Fibroblast of lung (primary cell): ENCODE measurements at places on chromosomes 11 and 22.

GRCh38 chr22:37139762-37140161 is 10.0 kb downstream of the IL2RB start:
- no peak for DNase-seq

DNA sequence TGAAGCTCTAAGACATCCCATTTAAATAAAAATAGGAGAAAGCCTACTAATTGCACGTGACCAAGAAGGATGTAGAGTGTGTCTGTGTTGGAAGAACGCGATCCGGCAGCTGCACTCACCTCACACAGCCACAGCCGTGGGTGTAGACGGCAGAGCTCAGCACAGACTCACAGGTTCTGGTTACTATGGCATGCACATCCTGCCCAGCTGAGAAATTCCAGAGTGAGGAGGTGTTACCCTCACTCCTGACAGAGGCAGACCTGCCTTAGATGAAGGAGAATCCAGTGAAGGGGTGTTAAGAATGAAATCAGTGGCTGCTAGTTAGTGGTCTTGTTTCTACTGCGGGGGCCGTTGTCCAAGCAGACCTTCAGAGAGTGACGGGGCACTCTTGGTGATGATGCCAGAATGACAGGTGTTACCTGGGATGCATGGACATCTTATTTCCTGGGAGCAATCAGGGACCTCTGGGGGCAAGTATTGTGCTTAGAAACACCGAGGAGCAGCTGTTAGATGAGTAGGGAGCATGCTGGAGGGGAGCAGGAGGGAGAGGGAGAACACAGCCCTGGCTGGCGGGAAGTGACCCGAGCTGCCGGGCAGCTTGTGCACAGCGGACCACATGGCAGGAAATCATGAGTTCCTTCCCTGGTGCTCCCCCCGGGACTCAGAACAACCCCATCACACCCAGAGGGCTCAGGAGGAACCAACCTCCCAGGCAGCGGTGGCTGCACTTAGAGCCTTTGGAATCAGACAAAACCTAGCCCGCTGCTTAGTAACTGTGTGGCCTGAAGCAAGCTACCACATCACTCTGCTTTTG is 12.3 kb downstream of the KCNJ5 start:
- DNase-seq: peak; percentile 91

DNA sequence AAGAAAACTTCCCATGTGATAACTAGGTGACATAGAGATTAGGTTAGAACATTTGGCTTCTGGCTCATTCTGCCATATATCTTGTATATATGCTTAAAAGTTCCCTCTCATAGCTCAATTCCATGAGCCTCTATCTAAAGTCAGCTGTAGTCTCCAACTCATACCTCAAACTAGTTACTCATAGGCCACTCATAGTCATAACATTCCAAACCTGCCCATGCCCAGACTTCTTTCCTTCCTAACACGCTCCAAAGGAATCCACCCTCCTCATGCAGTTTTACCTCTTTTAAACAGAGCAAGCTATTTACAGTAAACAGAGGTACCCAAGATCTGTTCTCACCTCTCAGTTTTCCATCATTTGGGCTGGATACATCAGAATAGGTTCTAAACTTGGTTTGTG is 39.4 kb downstream of the GLYATL2 start:
- DNase-seq: no peak

- no peak for DNase-seq
Observed at GRCh38 chr22:37920126-37920525, 14.0 kb downstream of the MICALL1 start.

- DNase-seq: no peak
Observed at GRCh38 chr11:3834349-3834663, 6.5 kb downstream of the RHOG start.

GRCh38 chr11:57085611-57086010 is 96.1 kb upstream of the LRRC55 start:
- peak; percentile 3 for DNase-seq

DNA sequence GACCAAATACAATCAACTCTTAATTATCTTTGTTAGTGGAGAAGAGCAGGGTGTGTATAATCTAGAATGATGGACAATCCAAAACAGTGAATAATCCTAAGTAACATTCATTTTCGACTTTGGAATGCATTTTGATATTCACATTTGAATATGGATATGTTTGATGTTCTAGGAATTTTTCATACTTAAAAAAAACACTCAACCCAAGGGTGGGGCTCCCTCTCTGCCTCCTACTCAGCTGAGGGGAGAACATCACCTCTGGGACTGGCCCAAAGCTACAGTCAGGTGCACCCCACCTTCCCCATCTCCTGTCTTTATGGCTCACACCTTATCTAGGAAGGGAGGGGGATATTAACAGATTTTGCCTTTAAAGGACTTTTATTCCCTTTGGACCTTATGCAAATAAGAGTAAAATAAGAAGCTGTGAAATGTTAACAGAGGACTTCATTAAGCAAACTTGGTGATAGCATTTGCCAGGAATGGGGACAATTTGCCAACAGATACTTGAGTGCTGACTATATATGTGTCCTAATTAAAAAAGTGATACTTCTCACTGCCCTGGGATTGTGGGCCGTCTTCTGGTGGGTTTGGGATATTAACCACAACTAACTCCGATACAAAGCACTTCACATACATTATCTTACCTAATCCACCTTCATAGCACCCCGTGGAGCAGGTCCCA is 187.0 kb downstream of the ST3GAL4 start:
- DNase-seq: peak; percentile 45

DNA sequence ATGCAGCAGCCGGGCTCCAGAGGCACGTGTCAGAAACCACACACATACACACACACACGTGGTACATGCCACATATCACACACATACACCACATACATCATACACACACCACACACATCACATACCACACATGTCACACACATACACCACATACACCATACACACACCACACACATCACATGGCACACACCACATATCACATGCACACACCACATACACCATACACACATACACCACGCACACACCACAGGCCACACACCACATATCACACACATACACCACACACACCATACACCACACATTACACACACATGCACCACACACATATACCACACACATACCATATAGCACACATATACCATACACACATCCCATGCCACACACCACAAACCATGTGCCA is 97.5 kb upstream of the PRR5 start:
- no peak for DNase-seq

GRCh38 chr11:88212300-88212699 is 37.1 kb upstream of the RAB38 start:
- DNase-seq: no peak

DNA sequence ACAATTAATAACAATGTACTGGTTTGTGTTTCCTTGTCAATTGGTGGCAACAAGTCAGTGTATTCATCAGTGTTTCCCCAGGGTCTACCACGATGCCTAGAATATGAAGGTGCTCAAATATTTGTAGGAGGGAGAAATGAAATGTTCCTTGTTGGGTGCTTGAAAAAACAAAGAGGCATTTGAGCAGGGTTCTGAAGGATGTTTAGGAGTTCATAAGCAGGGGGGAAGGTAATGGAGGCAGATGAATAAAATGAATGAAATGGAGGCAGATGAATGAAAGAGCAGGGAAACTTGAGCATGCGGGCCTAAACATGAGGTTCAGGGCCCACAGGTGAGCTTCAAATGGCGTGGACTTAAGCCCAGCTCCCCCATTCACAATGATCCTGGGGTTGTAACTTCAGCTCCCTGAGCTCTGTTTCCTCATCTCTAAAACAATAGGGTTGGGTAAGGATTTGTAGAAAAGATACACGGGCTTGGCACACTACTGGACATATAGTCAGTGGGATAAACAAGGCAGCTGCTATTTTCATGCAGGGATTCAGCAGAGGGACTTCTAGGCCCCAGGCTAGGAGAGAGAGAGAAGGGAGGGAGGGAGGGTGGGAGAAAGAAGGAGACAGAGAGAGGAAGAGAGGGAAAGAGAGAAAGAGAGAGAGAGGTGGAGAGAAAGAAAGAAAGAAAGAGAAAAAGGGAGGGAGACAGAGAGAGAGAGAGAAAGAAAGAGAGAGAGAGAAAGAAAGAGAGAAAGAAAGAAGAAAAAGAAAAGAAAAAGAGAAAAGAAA is 73.7 kb downstream of the MN1 start:
- DNase-seq: no peak

GRCh38 chr11:496834-497564 is 10.0 kb downstream of the RNH1 start:
- DNase-seq: no peak

GRCh38 chr22:33105501-33105911 is 47.3 kb upstream of the SYN3 start:
- DNase-seq: peak; percentile 6

- DNase-seq: no peak
Observed at GRCh38 chr22:25630447-25630846, 66.0 kb downstream of the GRK3 start.

DNA sequence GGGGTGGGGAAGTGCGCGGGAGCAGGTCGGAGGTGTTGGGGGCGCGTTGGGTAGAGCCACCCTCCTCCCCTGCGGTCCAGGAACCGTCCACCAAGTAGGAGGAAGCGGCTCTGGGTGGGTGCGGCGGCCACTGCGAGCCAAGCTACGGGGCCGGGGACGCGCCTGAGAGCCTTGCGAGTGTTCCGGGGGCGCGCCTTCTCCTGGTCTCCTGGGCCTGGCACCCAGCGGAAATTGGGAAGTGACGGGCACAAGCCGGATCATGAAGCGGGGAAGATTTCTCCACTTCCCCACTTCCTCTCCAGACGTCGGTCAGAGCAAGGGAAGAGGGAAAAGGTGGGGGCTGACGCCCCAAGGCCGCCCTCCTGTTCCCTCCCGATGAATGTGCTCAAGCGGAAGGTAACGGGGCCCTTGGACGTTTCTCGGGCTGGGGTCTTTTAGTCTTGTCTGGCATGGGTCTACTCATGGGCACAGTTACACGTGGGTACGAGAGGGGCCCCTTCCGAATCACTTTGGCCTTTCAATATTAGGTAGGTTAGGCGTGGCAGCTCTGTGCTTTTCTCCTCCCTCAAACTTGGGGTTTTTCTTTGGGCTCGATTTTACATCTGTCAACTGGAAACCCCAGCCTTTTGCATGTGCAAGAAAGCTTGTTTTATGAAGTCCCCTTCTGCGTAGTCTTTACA is 865 bp downstream of the RBM14 start:
- DNase-seq: peak; percentile 62

- DNase-seq: peak; percentile 61
Observed at GRCh38 chr11:75639762-75640181, 29.1 kb downstream of the MAP6 start.

DNA sequence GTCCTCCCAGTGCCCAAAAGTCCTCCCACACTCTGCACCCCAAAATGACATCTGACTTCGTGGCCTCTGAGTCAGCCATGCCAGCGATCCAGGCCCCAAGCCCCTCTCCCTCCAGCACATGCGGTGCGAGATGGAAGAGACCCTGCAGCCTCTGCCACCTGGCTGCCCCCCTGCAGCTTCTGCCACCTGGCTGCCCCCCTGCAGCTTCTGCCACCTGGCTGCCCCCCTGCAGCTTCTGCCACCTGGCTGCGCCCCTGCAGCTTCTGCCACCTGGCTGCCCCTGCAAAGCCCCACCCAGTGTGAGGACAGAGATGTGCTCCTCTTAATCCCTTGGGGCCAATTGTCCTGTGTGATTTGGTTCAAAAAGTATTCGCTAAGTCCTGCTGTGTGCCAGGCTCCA is 68.0 kb downstream of the WNT7B start:
- DNase-seq: no peak

DNA sequence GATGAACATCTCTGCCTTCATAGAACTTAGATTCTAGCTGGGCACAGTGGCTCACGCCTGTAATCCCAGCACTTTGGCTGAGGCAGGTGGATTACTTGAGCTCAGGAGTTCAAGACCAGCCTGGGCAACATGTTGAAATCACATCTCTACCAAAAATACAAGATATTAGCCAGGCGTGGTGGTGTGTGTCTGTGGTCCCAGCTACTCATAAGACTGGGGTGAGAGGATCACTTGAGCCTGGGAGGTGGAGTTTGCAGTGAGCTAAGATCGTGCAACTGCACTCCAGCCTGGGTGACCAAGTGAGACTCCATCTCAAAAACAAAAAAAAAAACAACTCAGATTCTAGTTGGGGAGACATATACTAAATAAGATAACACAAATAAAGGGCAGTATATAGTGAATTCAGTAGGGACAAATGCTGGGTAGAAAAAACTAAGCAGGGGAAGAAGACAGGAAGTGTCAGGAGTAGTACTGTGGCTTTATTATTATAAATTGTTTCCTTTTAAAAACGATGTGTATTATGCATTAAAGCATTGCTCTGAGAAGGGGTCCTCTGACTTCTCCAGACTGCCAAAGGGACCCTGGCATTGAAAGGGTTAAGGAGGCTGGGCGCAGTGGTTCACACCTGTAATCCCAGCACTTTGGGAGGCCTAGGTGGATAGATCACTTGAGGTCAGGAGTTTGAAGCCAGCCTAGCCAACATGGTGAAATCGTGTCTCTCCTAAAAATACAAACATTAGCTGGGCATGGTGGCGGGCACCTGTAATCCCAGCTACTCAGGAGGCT is 46.7 kb downstream of the PACS1 start:
- no peak for DNase-seq

DNA sequence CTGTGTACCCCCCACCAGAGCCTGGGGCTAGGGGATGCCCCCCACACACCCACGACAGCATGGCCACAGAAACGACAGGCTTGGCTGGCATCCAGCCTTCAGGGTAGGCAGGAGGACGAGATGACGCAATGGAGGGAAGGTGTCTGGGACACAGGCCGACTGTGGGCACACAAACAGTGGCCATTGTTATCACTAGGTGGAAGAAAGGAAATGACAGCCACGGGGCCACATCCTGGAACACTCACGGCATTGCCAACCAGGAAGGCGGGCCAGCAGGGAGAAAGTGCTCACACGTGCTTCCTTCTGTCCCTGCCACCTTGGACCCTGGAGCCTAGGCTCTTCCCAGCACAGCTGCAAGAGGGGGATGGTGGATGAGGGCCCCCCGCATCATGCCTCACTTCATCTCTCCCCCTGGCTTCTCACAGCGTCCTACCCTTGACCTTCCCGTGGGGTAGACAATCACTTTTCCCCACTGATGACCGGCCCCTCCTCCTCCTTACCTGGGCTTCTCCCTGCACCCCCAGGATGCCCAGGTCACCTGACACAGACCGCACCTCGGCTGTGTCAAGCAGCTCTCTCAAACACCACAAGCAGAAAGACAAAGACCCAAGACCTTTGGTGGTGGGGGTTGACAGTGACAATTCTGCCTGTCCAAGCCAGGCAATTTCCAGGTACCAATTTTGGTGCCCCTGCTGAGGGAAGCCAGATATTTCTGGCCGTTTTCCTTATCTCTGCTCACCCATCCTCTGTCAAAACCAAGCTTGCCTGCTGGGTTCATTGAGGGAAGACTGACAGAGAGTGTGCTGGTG is 8.6 kb downstream of the PLA2G6 start:
- DNase-seq: peak; percentile 62

DNA sequence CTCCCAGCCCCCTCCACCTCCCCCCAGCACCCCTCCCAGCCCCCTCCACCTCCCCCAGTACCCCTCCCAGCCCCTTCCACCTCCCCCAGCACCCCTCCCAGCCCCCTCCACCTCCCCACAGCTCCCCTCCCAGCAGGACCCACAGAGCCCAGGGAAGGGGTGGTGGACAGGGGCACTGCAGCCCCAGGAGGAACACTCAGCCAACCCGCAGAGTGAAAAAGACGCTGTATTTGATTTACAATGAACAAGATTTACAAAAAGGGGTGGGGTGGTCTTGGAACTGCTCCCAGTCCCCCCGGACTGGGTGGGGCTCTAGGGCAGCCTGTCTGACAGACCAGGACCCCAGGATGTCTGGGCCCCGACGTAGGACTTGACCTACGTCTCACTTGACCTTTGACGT is 4.6 kb upstream of the MAPK11 start:
- no peak for DNase-seq

GRCh38 chr11:126464796-126465195 is 109.3 kb downstream of the ST3GAL4 start:
- no peak for DNase-seq

- no peak for DNase-seq
Observed at GRCh38 chr22:22400099-22400498, 108.4 kb downstream of the ZNF280B start.
